Heart right ventricle (tissue), 16 donors: ENCODE measurements at places on chromosomes 3 and 15. TPM values are rescaled to one million over a fixed set of nuclear protein-coding genes. Genes with fewer than 3 reads are reported as not detected.

SPINK8 gene
- total RNA-seq, result not detected

SV2B gene
- total RNA-seq, result 1.3 TPM

AMIGO3 gene
- total RNA-seq, result not detected

TUSC7 gene
- total RNA-seq, result not detected

LRRN1 gene
- total RNA-seq, result 0.24 TPM

DNA sequence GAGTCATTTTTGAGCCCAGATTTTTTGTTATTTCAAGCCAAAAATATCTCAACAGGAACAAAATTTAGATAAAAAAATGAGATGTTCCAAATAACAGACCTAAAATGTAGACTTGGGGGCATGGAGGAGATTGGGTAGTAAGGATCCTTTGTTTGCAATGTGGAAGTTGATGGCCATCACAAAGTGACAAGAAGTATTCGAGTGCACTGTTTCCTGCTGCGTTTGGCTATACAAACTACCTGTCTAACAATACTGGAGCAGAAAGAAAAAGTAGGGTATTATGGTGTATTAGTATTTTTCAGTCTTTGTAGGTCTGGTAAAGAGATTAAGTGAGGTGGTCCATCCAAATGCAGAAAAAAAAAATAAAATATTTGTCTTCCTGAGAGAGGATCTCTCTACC is 284.2 kb downstream of the C3orf38 start:
- H3K4me1 ChIP-seq, result no peaks in the 10 kb centered on the region
- no peak overlapping the region for H3K27ac ChIP-seq
- H3K4me3 ChIP-seq, result no peak overlapping the region
- no peak for DNase-seq
- H3K36me3 ChIP-seq, result no peaks in the 10 kb centered on the region

- no peak overlapping the region for H3K27ac ChIP-seq
- no peak for DNase-seq
- no peak overlapping the region for H3K4me3 ChIP-seq
Measured at GRCh38 chr15:80849308-80849707, 70.1 kb downstream of the CEMIP start.

GRCh38 chr15:81239190-81239589 is 42.5 kb downstream of the IL16 start:
- no peak overlapping the region for H3K27ac ChIP-seq
- H3K36me3 ChIP-seq, result no peaks in the 10 kb centered on the region
- no peak overlapping the region for H3K4me3 ChIP-seq

- no peaks in the 10 kb centered on the region for H3K36me3 ChIP-seq
- H3K4me1 ChIP-seq, result peaks cover 41% of the 10 kb centered on the region
- no peak for DNase-seq
- no peak overlapping the region for H3K27ac ChIP-seq
- H3K27me3 ChIP-seq, result no peaks in the 10 kb centered on the region
Measured at GRCh38 chr3:56802790-56803189, 1.0 kb upstream of the ARHGEF3 start.

- no peak overlapping the region for H3K4me3 ChIP-seq
- H3K27me3 ChIP-seq, result no peaks in the 10 kb centered on the region
- no peaks in the 10 kb centered on the region for H3K4me1 ChIP-seq
- no peaks in the 10 kb centered on the region for H3K36me3 ChIP-seq
- DNase-seq, result no peak
- no peak overlapping the region for H3K27ac ChIP-seq
Measured at GRCh38 chr3:22526266-22526837, 676.8 kb upstream of the UBE2E2 start.

DNA sequence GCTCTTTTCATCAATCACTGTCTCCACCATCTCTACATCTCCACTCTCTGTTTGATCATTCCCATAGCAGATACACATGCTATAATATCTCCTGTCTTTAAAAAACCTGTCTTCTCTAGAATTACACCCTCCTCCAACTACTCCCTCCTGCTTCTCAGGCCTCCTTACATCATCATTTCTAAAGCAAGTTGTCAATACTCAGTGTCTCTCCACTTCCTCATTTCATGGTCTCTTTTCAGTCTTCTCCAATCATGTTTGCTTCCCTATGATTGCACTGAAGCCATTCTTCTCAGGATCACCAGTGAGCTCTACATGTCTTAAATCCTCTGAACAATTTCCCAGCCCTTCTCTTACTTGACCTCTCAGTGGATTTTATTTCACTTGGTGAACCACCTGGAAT is 87.0 kb upstream of the ZNF280D start:
- H3K4me1 ChIP-seq, result peaks cover 25% of the 10 kb centered on the region
- no peaks in the 10 kb centered on the region for H3K27me3 ChIP-seq
- no peaks in the 10 kb centered on the region for H3K36me3 ChIP-seq
- no peak for DNase-seq

GRCh38 chr15:50192926-50193620 is 11.1 kb downstream of the SLC27A2 start:
- no peak overlapping the region for H3K4me3 ChIP-seq
- no peak overlapping the region for H3K27ac ChIP-seq
- H3K36me3 ChIP-seq, result no peaks in the 10 kb centered on the region
- no peaks in the 10 kb centered on the region for H3K4me1 ChIP-seq
- no peaks in the 10 kb centered on the region for H3K27me3 ChIP-seq

DNA sequence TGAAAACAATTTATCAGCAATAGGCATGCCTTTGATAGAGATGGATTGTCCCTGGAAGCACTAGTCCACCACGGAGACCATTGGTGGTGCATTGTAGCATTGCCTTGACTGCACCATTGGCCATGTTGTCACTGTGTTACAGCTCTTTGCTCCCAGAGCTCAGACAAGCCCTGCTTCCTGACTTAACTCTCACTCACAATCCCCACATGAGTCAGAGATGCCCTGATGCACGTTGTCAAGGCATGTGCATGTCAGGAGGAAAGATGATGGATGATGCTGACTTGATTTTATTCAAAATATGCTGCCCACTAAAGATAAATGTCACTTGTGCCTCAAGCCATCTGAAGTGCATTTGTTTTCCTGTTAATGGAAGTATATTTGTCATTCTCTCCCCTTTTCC is 266.1 kb downstream of the ARRDC4 start:
- no peaks in the 10 kb centered on the region for H3K27me3 ChIP-seq
- H3K4me3 ChIP-seq, result no peak overlapping the region
- no peaks in the 10 kb centered on the region for H3K36me3 ChIP-seq
- no peaks in the 10 kb centered on the region for H3K4me1 ChIP-seq

- H3K4me1 ChIP-seq, result peaks cover 7% of the 10 kb centered on the region
- no peak overlapping the region for H3K4me3 ChIP-seq
- no peaks in the 10 kb centered on the region for H3K27me3 ChIP-seq
- no peak overlapping the region for H3K27ac ChIP-seq
Measured at GRCh38 chr3:127040216-127040615, 57.3 kb downstream of the PLXNA1 start.

DNA sequence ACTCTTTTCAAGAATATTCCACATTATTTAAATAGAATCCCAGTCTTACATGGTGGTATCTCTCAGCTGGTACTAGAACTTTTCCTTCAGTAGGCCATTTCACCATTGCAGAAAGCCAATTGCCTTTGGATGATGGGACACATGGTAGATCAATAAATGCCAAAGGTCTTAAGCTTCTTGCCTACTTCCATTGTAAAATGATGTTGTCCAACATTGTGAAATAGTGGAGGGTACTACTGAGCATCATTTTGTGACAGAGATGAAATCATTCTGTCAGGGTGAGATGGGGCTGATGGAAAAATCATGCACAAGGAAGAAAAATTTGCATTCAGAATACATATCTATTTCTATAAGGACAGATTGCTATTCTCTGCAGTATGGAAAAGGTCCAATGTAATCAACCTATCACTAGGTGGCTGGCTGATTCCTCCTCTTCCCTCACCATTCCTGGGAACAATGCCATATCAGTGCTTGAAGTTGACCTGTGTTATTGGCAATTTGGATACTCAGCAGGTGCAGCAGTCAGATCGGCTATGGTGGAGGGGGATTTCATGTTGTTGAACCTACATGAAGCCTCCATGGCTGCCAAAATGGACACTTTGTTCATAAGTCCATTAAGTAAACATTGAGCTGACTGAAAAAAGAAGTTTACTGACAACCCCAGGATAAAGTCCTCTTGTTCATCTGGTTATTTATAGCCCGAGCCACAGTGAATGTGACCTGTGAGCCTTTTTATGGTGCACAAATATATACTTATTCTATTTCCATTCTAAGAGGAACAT is 596.9 kb upstream of the ARPP21 start:
- H3K4me1 ChIP-seq, result no peaks in the 10 kb centered on the region
- no peaks in the 10 kb centered on the region for H3K27me3 ChIP-seq
- H3K36me3 ChIP-seq, result no peaks in the 10 kb centered on the region
- no peak for DNase-seq
- no peak overlapping the region for H3K27ac ChIP-seq

DNA sequence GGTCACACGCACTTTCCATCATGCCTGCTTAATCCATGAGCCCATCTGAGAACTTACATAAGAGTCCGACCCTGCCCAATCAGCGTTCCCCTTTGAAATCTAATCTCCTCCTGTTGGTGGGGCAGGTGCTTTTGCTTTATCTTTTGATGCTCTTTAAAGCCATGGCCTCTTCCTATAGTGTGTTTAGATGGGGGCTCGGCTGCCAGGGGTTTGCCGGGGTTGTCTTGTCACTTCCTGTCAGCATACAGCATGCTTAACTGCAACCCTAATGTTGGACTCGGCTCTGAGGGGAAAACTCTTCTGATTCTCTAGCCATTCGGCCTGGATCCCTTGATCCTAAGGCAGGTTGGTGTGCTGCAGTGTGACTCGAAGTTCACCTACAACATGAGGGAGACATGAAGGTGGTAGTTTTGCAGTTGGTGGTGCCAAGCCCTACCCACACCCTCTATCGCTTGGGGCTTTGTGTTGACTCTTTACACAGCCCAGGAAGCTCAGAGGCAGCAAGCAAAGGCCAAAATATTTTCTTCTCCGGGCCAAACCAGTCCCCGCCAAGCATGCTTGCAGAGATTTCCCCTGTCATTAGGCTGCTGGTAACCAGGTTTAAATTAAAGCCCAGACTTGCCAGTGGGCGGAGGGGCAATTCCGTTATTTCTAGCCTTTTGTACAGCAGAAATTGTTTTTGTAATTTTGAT is 218.7 kb downstream of the FEZF2 start:
- H3K36me3 ChIP-seq, result no peaks in the 10 kb centered on the region
- peak overlapping the region; percentile 22 for H3K27ac ChIP-seq
- peaks cover 55% of the 10 kb centered on the region for H3K4me1 ChIP-seq
- H3K27me3 ChIP-seq, result no peaks in the 10 kb centered on the region
- H3K4me3 ChIP-seq, result no peak overlapping the region

DNA sequence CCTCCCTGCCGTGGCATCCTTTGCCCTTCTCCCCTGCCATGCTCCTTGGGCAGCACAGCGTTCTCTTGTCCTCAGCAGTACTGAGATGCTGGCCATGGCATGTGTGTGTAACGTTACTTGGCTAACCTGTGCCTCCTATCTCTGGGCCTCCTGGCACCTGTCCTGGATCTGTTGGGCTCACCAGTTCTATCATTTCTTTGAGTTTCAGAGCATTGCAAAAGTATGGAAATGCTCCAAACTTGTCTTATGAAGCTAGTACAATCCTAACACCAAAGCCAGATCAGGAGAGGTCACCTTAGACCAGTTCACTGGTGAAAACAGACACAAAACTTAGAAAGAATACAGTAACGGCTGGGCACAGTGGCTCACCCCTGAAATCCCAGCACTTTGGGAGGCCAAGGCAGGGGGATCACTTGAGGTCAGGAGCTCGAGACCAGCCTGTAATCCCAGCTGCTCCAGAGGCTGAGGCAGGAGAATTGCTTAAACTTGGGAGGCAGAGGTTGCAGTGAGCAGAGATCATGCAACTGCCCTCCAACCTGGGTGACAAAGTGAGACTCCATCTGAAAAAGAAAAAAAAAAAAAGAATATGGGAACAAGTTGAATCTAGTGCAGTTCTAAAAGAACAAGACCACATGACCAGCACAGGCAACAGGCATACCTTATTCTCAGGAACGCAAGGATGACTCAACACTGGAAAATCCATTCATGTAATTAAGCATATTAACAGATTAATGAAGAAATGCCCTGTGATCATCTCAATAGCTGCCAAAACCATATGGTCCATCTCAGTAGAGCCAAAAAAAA is 62.4 kb upstream of the TRPM1 start:
- H3K36me3 ChIP-seq, result no peaks in the 10 kb centered on the region
- H3K4me3 ChIP-seq, result no peak overlapping the region
- DNase-seq, result no peak
- H3K27ac ChIP-seq, result no peak overlapping the region
- H3K4me1 ChIP-seq, result peaks cover 8% of the 10 kb centered on the region

- no peak overlapping the region for H3K27ac ChIP-seq
- H3K4me1 ChIP-seq, result peaks cover 8% of the 10 kb centered on the region
- DNase-seq, result no peak
Measured at GRCh38 chr3:159187706-159188105, 385.9 kb downstream of the MFSD1 start.

DNA sequence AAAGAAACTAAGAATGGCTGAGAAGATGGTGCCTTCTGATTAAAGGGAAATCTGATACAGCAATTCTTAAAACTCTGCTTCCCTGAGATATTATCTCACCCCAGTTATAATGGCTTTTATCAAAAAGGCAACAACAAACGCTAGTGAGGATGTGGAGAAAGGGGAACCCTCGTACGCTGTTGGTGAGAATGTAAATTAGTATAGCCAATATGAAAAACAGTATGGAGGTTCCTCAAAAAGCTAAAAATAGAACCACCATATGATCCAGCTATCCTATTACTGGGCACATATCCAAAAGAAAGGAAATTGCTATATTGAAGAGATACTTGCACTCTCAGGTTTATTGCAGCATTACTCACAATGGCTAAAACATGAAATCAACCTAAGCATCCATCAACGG is 65.1 kb downstream of the GOLIM4 start:
- H3K36me3 ChIP-seq, result no peaks in the 10 kb centered on the region
- no peak overlapping the region for H3K27ac ChIP-seq
- H3K27me3 ChIP-seq, result no peaks in the 10 kb centered on the region
- DNase-seq, result no peak
- no peak overlapping the region for H3K4me3 ChIP-seq

DNA sequence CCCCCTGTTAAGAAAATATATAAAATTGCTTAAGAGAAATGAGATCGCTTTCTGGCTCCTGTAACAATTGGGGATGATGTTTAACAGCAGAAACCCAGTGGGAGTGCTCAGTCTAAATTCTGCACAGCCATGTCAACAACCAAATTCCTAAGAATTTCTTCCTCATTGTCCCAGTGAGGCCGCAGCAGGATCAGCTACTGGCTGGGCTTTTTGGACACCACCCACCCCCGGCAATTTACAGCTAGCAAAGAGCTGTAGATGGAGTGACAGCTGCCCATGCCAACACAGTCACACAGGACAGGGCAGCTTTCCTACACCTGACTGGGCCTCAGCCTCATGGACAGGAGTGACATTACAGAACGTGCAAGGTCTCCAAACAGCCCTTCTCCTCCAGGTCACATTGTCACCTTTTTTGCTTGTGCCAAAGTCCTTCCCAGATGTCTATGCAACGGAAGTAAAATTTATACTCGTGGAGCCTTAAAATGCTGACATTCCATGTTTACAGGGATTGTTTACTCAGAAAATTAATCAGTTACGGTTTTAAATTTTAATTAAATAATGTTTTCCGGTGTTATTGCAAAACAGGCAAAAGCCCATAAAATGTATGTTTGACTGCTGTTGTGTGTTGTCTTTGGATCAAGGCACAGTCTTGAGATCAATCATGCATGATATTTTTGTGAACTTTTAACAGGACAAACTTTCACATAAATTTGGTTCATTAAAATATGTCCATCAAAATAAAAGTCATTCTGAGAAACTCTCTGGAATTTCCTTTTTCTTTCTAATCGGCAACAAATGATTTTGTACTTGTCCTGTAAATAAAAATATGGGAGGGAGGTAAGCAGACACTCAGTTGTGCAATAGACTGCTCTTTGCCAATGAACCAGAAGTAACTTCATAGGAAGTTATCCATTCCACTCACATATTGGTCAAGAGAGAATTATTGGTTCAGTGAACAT is 943.2 kb downstream of the MCTP2 start:
- H3K4me1 ChIP-seq, result no peaks in the 10 kb centered on the region
- H3K4me3 ChIP-seq, result no peak overlapping the region
- H3K36me3 ChIP-seq, result no peaks in the 10 kb centered on the region
- no peak overlapping the region for H3K27ac ChIP-seq
- DNase-seq, result no peak
